Gastroesophageal sphincter (tissue), 4 donors: ENCODE measurements at places on chromosomes 3 and 15. TPM values are rescaled to one million over a fixed set of nuclear protein-coding genes. Genes with fewer than 3 reads are reported as not detected.

MYLK gene
- 2,511 TPM for total RNA-seq

ITGA11 gene
- 8.3 TPM for total RNA-seq

FOXB1 gene
- total RNA-seq, result not detected

KIF7 gene
- 19.3 TPM for total RNA-seq

TUSC2 gene
- 30.8 TPM for total RNA-seq

KCNMB3 gene
- 4.2 TPM for total RNA-seq

SPTSSB gene
- not detected for total RNA-seq

PARP3 gene
- total RNA-seq, result 19.5 TPM

- ATAC-seq, result no peak
These were observed 88.2 kb upstream of the POMGNT2 start for GRCh38 chr3:43194069-43194468.

DNA sequence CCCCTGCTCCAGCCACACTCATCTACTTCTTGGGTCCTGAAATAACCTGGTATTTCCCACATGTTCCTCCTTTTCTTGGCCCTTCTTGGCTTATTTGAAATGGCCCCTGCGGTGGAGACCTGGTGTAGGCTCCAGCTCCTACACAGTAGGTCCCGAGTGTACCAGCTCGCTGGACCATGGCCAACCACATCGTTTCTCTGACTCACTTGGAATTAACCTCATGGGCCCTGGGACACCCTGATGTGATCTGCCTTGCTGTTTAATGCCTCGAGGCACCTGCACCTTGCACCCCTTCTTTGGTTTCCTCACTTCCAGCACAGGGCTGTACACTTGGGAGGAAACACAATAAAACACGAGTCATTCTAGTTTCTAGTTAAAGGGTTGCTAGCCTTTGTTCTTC, 60.3 kb downstream of the FEM1B start:
- ATAC-seq, result no peak

- no peak for ATAC-seq
These were observed 34.8 kb downstream of the MCCC1 start for GRCh38 chr3:183064475-183064874.

DNA sequence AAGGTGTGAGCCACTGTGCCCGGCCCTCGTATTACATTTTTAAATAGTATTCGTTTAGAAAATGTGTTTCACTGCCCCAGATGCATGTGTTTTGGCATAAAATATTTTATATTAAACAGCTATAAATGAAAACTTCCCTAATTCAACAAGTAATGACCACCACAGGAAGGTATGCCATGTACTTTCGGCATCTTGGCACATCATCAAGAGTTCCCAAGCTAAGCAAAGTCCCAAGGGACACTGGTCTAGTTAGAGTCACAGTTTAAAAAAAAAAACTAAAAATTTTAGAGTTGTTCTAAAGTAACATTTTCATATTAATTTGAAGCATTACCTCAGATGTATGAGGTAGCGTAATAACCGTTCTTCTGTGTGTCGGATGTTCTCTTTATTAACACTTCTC, 15.6 kb upstream of the ARPP19 start:
- ATAC-seq, result no peak

GRCh38 chr15:59406446-59406845, 31.5 kb upstream of the FAM81A start:
- no peak for ATAC-seq

DNA sequence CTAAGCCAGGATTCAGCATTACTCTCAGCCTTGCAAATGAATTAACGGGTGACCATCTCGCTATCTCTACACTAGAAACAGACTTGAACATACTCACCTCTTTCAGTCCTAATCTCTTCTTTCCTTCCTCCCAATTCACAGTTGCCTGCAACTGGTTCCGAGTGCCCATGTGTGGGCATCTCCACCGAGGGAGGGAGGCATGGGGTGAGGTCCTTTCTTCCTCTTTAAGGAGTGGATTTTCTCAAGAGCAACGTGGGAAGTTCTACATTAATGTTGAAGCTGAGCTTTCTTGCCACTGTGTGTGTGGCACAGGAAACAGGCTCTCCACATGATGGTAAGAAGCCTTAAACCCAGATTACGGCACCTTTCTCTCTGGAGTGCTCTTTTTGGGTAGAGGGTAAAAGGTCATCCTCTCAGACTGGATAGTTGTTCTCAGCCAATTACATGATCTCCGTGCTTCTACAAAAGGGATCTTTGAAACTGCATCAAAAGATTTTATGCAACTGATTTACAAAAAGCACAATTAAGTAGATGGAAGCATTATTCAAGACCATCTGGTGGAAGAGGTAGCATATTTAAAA, 286.8 kb upstream of the NR2F2 start:
- ATAC-seq, result no peak

- ATAC-seq, result no peak
These were observed 3.4 kb upstream of the HHLA2 start for GRCh38 chr3:108292905-108293328.

DNA sequence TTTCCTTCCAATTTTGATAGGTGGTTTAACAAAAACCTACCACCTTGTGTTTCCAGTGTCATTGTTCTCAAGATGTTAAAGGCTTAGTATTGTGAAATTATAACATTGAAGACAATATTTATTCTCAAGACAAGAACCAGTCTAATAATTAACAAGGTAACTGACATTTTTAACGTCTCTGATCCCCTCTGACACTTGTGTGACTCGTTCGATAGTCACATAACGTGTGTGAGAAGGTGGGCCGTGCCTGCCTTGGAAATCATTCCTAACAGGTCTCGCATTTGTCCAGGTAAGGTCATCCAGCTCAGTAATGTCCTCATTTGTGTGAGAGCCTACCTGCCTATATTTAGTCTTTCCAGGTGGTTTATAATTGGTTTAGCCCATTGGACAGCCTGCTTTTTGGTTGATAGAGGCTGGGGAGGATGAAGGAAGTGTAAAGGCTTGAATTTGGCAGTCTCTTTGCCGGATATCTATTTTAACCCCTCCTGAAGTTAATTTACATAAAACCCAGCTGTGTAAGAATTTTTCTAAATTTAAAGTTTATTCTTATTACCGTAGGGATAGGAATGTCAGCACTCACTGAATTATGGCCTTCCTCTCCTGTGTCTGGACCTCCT, 94.4 kb downstream of the AKAP13 start:
- no peak for ATAC-seq

DNA sequence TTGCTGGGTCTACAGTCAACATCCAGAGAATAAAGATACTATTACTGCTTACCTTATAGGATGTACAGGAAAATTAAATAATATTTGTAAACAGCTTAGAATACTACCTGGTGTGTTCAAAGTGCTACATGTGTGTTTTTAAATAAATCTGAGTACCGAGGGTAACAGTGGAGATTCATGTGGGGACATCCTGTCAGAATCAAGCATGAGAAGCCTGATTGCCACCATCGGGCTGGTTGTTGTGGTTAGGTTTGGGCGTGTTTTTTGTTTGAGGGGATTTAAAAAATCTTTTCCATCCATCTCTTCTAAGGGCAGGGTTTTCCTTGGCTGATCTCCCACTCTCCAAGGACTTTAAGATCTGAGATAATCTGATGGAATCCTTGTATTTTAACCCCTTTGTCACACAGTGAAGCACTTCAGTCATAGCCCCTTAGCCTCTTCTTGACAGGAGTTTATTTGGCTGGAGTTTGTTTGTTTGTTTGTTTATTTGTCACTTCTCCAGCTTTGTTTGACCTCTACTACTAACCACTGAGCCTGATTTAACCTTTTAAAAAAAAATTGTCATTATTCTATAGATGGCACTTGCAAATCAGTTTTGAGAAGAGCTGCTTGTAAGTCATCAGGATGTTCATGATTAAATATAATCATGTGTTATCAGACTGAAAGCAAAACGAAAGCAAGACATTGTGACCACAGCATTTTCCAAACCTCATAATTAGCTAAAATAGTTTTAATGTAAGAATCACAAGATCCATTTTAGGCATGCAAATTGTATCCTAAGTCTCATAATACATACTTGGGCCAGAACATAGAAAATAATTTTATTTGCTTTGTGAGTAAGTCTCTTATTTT, 72.8 kb upstream of the RARB start:
- no peak for ATAC-seq

GRCh38 chr3:138033202-138033691, 23.3 kb downstream of the CLDN18 start:
- no peak for ATAC-seq

DNA sequence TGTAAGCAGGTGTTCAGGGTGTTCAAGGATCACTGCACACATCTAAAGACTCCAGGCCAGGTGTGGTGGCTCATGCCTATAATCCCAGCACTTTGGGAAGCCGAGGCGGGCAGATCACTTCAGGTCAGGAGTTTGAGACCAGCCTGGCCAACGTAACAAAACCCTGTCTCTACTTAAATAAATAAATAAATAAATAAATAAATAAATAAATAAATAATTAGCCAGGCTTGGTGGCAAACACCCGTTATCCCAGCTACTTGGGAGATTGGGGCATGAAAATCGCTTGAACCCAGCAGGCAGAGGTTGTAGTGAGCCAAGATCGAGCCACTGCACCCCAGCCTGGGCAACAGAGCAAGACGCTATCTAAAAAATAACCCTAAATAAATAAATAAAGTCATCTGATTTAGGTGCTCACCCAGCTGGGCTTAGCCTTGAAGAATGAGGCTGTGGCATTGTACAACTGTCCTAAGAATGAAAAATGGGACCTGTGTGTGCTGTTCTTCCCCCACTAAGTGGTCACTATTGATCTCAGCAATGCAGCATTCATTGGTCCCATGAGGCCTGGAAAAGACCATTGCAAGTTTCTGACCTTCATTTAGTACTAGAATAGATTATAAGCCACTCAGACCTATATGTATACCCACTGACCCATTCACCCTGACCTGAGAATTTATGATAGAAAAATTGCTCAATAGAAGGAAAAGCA, 82.8 kb upstream of the ABHD17C start:
- no peak for ATAC-seq
